D341Med (cell line): ENCODE measurements at places on chromosomes 11 and 22.
A peak's percentile ranks its signal among the peaks of the same experiment; 100 is the strongest.

- DNase-seq = no peak
Observed at GRCh38 chr11:125351033-125351867, 144.8 kb downstream of the FEZ1 start.

- DNase-seq = no peak
Observed at GRCh38 chr11:128336203-128336602, 251.2 kb downstream of the ETS1 start.

GRCh38 chr11:16807306-16807705, 68.9 kb downstream of the C11orf58 start:
- DNase-seq = no peak

DNA sequence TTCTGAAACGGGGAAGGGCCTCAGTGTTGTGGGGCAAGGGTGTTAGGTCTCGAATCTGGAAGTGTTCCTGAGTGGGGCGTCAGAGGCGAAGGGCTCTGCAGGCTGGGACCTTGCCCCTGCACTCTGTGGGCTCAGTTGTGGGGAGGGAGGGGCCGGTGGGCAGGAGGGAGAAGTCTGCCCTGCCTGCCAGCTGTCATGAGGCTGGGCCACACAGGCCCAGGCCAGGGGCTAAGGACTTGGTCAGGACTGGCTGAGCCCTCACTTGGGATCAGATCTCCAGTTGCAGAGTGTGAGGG, at the start of gene CRACR2B:
Gene CRACR2B (plus strand): TSS at position 23 of the 296 bp plus-strand sequence. CDS start 689 bp downstream, outside the sequence.
- DNase-seq = no peak

DNA sequence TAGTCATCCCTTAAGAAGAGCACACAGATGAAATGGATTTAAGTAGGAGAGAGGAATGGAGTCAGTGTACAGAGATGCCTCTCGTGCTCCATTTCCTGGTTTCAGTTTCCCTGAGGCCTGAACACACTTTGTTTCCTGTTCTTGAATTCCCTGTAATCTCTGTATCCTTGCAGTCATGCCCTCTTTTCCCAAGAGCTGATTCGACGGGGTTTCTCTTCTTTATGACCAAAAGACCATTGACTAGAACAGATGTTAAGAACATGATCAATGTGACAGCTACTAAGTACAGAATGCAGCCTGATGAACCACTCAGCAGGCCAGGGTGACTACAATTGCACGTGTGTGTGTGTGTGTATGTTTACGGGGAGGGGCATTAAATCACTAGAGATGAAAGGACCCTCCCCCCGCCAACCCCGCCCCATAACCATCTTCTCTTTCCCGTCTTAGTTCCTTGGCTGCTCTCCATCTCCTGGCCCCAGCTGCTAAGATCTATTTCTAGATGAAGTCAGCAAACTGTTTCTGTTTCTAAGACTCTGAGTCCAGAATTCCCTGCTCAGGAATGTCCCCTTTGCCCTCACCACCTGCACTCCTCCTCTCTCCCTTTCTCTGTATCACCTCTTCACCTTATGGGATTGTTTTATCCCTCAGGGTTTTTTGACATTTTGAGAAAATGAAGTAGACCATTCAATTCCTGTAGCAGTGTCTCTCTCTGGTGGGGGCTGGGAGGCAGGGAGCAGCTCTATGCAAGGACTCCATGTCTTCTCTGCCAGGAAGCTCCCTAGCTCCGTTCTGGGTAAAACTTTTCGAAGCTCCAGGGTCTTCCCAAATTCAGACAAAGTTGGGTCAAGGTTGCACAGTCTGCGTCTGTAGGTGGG, 26.0 kb downstream of the SLC22A6 start:
- DNase-seq = no peak

DNA sequence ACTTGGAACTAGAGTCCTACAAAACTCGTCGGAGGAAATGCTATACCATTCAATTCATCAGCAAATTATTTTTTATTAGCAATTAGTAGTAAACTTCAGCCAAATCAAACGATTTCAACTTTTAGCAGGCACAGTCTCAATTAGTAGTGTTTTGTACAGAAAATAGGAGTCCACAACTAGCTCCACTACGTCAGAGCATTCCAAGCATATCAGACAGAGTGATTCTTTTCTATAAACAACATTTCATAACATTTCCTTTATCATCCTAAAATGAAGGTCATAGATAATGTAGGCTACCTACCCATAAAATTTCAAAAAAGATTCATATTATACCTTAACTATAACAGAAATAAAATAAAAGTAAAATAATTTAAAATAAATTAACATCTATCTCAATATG, 169.9 kb downstream of the KIF18A start:
- no peak for DNase-seq

DNA sequence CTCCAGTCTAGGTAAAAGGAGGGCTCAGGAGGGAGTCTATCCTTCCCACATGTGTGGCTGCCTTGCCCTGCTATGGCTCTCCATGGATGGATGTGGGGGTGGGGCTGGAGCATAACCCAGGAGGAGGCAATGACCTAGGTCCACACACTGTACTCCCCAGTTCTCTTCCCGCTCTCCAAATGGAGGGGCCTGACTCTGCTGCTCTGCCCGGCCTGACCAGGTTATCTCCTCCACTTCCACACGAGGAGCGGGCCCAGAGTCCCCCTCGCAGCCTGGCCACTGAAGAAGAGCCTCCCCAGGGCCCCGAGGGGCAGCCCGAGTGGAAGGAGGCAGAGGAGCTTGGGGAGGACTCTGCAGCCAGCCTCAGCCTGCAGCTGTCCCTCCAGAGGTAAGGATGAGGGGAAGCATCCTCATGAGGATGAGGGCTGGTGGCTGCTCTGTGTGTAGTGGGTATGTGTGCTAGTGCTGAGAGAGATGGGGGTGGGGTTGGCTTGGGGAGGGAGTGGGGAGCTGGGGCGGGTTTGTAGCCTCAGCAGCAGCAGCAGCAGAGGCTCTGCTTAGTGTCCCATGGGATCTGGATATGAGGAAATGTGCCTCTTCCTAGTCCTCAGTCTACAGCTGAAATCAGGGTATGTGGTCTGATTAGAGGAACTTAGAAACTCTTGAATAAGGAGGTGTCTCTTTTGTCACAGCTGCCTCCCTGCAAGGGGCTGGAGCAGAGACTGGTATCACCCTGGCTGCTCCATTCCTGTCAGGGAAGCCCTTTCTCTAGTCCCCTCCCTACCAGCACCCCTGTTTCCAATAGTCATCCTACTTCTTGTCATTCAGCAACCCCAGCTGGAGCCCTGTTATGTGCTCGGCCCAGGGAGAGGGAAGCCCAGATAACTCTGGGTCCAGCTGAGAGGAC, 54.1 kb downstream of the CEP164 start:
- DNase-seq = no peak

GRCh38 chr11:120706257-120706656, 194.7 kb downstream of the GRIK4 start:
- DNase-seq = no peak

DNA sequence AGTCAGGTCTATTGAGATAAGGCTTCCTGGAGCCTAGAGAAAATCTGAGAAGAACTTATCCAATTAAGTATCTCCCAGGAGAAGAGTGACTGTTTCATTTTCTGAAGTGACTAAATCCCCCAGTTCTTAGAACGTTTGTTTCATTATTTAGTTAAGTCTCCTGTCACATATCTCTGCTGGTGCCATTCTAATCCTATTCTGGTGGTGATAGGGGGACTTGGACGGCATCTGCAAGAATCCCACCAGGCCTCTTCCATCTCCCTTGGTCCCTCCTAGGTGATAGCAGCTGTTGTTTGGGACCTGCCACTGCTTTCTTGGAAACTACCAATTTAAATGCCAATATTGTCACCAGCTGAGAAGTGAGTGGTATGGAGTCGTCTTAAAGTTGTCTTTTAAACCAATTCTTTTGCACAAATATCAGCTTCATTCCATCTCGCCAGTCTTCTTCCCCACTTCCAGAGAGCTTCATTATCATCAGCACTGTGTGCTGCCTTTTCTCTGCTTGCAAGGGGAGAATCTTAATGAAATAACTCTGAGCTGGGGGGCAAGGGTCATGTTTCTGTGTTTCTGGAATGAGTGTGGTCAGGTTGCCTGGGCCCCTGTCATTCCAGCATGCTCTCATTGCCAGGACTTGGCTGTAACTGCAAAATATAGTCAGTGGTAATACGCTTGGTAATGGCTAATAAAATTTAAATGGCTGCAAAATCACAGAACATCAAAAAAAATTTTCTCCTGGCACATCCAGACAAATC, 104.8 kb downstream of the LDLRAD3 start:
- DNase-seq = no peak

- DNase-seq = peak; percentile 27
Observed at GRCh38 chr11:84430661-84431060, 1144.5 kb upstream of the CCDC90B start.

DNA sequence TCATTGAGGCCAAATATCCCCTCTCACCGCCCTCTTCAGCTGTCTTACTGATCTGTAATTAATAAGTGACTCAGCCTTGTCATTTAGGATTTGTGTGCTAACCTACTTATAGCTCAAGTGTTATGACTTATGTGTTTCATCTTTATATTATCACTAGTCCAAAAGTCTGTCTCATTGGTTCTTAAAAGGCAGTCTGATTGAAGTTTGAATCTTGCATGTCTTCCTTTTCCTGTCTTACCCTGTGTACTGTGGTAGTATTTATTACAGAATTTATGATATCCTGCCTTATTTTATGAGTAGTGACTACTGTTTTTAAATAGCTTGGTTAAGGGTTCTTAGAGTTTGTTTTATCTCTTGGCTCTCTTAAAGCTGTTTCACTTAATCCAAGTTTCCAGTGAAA, 6.3 kb downstream of the DEPDC7 start:
- no peak for DNase-seq
